Dermis microvascular lymphatic vessel endothelial cell (primary cell): ENCODE measurements at places on chromosomes 1 and 21. TPM values are rescaled to one million over a fixed set of nuclear protein-coding genes. Genes with fewer than 3 reads are reported as not detected.
A peak's percentile ranks its signal among the peaks of the same experiment; 100 is the strongest.

DNA sequence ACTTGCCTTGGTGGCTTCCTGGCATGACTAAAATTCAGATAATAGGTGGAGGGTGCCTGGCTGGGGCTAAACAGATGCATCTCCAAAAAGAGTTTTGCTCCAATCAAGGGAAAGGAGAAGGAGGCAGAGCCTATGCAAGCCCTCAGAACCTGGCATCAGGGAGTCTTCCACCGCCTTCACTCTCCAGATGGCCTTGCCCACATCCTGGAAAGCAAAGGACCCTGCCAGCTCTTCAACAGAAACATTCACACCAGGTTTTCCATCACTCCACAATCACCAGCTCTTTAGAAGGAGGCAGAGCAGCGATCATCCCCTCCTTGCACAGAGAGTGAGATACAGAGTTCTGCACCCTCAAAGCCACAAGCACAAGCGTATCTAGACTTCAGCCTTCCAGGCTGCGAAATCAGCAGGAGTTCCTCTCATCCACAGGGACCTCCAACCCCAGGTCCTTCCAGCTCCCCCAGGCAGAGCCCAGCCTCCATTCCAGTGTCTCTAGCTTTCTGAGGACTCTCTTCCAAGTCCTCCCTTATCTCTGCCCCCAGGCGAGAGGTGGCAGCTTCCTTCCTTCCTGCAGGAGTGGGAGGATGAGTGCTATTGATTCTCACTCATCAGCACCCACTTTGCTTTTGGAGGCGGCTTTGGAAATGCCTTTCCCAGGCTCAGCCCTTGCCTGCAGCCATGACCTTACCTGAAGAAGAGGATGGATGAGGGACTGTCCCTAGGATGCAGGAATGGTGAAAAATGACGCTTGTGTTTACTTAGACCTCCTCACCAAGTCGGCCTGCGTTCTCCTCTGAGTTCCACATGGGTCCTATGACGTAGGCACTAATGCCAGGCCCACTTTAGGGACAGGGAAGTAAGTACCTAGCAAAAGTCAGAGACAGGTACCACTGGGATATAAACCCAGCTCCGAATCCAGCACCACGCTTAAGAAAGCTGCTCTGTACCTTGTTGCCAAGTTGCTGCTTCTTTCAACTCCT is 75.4 kb downstream of the RIPK4 start:
- no peak for DNase-seq

DNA sequence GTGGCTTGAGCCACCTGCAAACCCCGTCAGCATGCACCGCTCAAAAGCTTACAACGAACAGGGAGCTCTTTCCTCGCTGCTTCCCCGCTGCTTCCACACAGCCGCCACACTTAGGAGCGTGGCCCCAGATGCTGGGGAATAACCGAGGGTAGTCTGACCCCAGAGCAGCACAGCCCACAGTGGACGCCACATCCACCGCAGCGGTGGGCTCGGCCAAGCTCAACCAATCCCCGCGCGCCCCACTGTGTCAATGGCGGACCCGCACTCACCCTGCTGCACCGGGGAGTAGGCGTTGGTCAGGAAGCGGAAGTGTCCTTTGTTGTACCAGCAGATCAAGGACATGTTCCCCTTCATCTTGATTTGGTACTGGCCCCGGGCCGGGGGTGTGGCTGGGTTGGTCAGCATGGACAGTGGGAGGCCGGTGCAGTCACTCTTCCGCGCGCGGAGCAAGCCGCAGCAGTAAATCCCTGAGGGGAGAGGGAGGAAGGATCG is 93.5 kb downstream of the PGBD5 start:
- no peak for DNase-seq

DNA sequence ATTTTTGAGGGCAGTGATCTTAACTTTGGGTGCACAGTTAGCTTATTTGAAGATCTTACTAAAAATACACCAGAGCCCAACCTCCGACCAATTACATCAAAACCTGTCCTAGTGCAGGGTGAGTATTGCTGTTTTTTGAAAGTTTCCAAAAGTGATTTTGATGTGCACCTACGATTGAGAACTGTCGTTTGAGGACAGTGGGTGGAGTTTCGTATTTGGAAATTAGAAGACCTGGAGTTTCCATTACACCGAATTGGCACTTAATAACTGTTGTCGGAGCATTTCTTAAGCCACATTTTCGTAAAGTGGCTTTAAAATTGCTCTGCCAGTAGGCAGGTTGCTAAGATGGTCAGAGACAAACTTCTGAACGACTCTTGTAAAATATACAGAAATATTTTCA is 1.1 kb downstream of the SOD1 start:
- no peak for DNase-seq

- DNase-seq = no peak
These were observed 28.7 kb downstream of the COL6A2 start for GRCh38 chr21:46126309-46127238.

DNA sequence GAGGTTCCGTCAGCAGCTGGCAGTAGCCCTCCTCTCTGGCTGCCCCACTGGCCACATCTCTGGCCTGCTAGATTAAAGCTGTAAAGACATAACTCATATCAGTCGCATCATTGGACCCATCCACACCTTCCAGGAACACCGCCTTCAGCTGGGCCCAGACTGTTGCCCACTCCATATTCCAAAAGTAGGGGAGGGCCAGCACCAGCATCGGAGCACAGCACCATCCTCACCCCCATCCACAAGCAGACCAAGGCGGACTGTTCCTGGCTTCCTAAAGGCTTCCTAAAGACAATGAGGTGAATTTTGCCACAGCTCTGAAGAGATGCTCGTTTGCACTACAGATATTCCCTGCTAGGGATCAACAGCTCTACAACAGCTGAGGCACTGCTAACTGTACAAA is 3.5 kb downstream of the SHISA4 start:
- no peak for DNase-seq

DNA sequence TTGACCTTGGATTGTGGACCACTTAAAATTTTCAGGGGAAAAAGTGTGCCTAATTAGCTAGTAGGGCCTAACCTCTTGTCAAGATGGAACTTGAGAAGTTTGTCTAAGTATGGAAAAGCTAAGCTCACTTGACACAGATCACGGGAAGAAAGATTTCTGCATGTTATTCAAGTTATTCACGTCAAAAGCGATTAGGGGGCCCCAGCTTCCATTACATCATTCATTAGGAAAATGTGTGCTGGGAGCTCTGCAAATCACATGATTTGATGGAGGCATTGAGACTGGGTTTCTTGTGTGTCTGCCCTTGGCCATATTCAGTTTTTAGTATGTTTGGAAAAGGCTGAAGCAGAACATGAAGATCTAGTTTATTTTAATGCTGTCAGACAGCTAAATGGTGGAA is 15.5 kb upstream of the POGZ start:
- DNase-seq = no peak

- DNase-seq = peak; percentile 66
These were observed 3.5 kb upstream of the RNF220 start for GRCh38 chr1:44401256-44402228.

DNA sequence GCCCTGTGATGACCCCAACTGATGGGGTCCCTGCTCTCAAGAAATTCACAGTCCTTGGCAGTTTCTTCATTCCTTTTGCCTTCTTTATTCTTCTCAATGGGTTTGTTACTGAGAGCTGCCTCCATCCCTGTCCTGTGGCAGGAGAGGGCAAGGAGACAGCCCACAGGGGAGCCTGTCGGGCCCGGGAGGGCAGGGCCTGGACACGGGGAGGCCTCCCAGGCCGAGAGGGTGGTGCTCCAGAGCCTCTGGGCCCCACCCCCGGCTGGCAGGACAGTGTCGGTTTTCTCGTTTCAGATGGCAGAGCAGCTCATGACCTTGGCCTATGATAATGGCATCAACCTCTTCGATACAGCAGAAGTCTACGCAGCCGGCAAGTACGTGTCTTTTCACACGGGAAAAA is 36.2 kb downstream of the KCNAB2 start:
- DNase-seq = no peak

DNA sequence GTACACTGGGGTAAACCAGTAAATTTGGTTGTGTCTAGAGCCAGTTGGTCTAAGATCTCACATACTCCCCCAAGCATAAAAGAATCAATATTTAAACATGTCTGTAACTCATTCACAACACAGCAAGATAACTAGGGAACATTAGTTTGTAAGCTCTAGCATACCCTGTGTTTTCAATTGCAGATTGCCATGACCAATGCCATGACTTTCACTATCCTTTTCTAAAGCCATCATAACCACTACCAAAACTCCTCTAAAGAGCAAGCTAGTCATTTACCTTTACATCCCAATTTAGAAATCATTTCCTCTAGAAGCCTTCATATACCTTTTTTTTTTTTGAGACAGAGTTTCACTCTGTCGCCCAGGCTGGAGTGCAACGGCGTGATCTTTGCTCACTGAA is 56.5 kb upstream of the PLA2G4A start:
- DNase-seq = no peak

GRCh38 chr1:245264226-245264625 is 109.4 kb downstream of the KIF26B start:
- DNase-seq = no peak

DNA sequence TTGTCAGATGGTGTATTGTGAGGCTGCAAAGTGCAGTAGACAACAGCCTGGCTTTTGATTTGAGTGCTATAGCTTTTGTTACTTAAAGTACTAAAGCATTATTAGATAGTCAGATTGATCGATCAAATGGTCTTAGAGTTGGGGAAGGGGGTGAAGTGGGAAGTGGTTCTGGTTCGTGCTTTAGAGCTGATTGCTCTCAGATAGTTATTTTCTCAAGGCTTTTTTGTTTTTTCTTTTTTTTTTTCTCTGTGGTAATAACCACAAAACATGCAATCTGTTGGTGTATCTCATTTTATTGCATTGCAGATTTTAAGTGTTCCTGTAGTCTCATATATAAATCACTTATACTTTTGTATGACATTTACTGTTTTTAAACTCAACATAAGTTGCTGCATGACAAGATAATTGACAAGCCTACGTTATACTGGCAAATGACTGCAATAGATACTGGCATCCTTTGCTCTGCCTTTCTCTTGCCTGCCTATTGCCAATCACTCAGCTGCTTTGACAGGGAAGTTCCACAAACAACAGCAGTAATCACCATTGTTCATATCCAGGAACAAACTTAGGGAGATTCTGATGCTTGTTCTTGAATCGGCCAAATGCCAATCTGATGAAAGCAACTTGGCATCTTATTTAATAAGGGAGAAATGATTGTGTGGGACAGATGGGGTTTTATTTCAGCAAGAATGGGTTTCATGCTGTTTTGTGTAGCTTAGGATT is 125.0 kb upstream of the B3GALT2 start:
- no peak for DNase-seq

GRCh38 chr1:119738100-119738720 is 26.5 kb downstream of the PHGDH start:
- no peak for DNase-seq

GRCh38 chr1:167111868-167112709 is 18.2 kb downstream of the STYXL2 start:
- no peak for DNase-seq

- DNase-seq = no peak
These were observed 93.2 kb downstream of the STUM start for GRCh38 chr1:226641671-226642231.

- no peak for DNase-seq
These were observed 10.3 kb downstream of the UTS2 start for GRCh38 chr1:7842517-7842916.

- no peak for DNase-seq
These were observed 73.3 kb upstream of the C1orf115 start for GRCh38 chr1:220616836-220617235.

DNA sequence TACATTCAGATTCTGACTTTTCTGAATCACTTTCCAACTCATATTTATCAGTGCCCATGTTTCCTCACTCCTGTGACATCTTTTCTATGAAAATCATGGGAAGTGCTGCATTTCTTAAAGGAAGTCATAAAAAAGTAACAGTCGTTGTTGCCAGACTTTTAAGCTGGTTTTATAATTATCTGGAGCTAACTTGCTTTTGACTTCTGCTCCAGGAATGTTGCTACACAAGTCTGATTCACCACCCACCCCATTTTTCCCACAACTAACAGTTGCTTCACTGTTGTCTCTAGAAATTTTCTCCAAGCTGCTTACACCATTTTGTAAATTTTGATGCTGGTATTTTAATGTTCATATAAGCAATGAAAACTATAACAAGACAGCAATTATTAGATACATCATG is 12.2 kb downstream of the FCRLB start:
- peak; percentile 81 for DNase-seq

DNA sequence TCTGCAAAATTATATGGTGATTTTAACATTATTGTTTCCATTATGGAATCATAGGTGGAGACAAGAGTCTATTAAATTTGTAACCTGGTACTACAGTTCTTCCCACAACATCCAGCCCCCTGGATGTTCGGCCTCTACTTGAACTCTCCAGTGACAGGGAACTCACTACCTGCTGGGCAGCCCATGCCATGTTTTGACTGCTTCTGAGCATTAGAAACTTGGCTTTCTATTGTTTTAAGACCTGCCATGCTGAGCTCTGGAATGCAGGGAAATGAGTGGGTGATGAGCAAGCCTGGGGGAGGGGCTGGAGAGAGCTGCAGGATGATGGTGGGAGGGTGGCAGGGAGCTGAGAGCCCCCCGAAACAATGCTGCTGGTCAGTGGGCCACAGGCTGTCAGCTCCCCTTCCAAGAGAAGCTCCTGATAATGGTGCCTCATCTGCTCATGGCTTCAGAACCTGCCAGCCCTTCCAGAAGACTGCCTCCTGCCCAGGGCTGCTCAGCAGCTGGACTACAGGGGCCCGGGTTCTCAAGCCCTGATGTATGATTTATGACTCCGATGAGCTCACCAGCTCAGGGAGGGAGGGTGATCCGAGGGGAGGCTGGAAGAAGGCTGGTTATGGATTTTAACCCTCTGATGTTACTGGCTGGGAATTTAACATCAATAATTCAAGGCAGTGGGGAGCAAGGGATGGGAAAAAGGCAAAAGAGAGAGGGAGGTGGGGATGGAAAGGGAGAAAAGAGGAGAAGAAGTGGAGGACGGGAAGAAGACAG is 205.0 kb downstream of the HIVEP3 start:
- no peak for DNase-seq

DNA sequence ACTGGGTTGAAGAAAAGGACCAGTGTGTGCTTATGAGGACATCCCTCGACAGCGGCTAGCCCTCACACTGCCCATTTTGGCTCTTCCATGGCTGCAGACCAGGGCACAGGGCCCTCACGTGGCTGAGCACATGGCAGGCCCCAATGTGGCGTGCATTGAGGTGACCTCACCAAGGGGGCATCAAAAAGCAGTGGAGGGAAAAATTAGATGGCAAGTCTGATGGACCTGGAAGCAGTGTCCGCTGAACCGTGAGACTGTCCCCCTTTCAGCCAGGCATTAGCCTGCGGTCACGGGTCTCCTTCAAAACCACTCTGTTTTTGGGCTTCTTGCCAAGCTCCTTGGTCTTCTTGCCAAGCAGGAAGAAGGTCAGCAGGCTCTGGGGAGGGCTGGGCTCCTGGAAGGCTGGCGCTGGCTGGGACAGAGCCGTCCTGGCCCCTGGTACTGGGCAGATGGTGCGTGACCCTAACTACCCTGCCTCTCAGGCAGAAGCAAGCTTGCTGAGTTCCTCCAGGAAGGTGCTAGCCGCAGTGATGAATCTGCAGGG is 30.8 kb downstream of the TRIM67 start:
- peak; percentile 85 for DNase-seq

DENND2D gene
- 1.4 TPM in 2 replicates for total RNA-seq

SGIP1 gene
- 20.3 and 45.4 TPM in 2 replicates for total RNA-seq

LCE2B gene
- total RNA-seq = not detected in 2 replicates

ARHGEF10L gene
- 1.2 and 1.5 TPM in 2 replicates for total RNA-seq

SPRR3 gene
- not detected in 2 replicates for total RNA-seq

SELENBP1 gene
- 0.13 and 0.25 TPM in 2 replicates for total RNA-seq

CD46 gene
- 99.8 and 101 TPM in 2 replicates for total RNA-seq

TM2D1 gene
- total RNA-seq = 35.8 and 64.2 TPM in 2 replicates

LYSMD1 gene
- total RNA-seq = 3.2 and 3.5 TPM in 2 replicates

WDR3 gene
- 17.8 and 18.0 TPM in 2 replicates for total RNA-seq

TTC13 gene
- 7.6 and 8.6 TPM in 2 replicates for total RNA-seq
